Naive thymus-derived CD4-positive, alpha-beta T cell (primary cell): ENCODE measurements at places on chromosomes 7 and 10. TPM values are rescaled to one million over a fixed set of nuclear protein-coding genes. Genes with fewer than 3 reads are reported as not detected.

Gene AOAH
- 22.1 TPM for total RNA-seq

Gene CLCN1
- total RNA-seq, result 0.51 TPM

Gene SAMD9
- 52.7 TPM for total RNA-seq

Gene ITPRID1
- not detected in 2 replicates for total RNA-seq

Gene OR2A7
- 6.1 TPM for total RNA-seq

Gene ZNF775
- 3.2 TPM for total RNA-seq

Gene DKK1
- total RNA-seq, result not detected

Gene TUBB8
- total RNA-seq, result not detected

Gene GHITM
- total RNA-seq, result 111 and 115 TPM in 2 replicates

Gene LRRN3
- total RNA-seq, result 278 TPM

Gene CH25H
- total RNA-seq, result not detected

Gene ATOH7
- not detected in 2 replicates for total RNA-seq

Gene GPR26
- total RNA-seq, result not detected

Gene AGR3
- not detected for total RNA-seq

Gene FANK1
- total RNA-seq, result not detected
